Fibroblast of upper back skin (primary cell): ENCODE measurements at places on chromosomes 2 and 18.

- peak; percentile 16 for DNase-seq
Observed at GRCh38 chr18:67216846-67217245, 299.7 kb downstream of the DSEL start.

DNA sequence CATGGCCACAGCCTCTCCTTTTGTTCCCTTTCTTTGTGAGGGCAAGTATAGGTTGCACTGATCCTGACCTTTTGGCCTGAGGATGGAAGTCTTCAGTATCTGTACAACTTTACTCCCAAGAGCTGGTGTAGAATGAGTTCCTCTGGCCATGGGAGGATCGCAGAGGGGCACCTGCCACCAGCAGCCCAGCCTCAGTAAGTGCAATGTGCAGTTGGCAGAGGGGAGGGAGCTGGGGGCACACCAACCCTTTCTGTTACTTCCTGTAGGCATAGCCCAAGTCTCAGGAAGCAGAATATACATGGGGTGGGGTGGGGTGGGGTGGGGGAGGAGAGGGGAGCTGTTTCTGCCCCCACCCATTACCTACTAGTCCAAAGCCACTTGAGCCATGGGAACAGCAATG is 65.1 kb upstream of the AQP4 start:
- no peak for DNase-seq

GRCh38 chr2:36146765-36147164 is 208.8 kb upstream of the CRIM1 start:
- no peak for DNase-seq

DNA sequence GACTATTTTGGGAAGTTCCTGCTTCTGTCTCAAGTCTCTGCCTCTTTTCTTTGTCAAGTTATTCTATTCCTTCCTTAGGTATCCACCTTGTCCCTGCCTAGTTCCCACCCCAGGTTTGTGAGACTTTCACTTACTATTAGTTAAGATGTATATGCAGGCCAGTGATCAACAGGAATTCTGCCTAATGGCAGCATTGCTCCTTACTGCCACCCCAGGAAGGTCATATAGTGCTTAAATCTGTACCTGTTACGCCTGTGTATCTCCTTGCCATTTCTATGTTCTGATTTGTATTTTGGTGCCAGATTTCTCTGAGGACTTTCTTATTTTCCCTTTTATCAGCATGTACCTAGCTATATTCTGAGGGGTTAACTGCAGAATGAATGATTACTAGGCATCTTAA is 746.0 kb upstream of the TMEFF2 start:
- no peak for DNase-seq

GRCh38 chr2:170218456-170218855 is 40.5 kb downstream of the MYO3B start:
- no peak for DNase-seq

DNA sequence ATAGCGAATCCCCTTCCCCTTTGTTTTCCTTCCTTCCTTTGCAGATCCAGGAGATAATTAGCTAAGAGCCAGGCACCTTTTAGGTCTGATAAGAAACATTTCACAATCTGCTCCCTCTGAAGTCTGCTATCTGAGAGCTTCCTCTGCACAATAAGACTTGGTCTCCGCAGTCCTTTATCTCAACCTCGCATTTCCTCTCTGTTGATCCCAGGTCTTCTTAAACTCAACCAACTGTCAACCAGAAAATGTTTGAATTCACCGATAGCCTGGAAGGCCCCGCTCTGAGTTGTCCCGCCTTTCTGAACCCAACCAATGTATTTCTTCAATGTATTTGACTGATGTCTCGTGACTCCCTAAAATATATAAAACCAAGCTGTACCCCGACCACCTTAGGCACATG is 78.4 kb upstream of the CTDP1 start:
- DNase-seq, result no peak

DNA sequence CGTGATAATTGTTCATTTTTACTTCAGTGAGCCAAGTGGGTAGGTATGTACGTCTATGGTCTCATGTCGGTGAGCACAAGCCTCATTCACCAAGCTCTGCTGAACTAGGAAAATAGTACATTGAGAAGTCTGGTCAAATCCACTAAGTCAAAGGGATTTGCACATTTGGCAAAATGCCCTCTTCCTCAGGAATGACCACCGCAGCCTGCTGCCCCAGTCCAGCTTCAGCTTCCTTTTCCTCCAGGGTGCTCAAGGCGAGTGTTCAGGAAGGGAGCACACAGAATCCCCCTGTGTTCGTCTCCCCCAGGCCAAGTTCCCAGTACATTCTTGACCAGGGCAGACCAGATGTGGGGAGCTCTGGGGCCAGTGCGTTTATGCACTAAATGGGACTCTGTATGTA is 23.0 kb downstream of the TCF7L1 start:
- DNase-seq, result peak; percentile 80

DNA sequence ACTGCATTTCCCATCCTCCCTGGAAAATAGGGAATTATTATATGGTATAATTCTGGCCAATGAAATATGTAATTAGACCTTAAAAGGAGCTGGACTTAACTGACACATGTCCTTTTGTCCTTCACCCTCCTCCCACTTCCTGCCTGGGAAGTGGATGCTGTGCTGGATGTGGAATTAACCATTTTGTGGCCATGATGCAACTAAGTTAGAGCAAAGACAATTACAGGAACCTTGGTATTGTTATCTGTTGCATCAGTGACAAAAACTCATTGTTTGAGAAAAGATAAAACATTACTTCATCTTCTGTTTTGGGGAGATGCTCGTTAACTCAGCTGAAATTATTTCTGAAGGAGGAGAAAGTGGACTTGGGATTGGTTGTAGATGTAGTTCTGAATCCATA is 227.7 kb upstream of the BOD1L2 start:
- DNase-seq, result no peak

- DNase-seq, result peak; percentile 95
Observed at GRCh38 chr2:160612266-160612856, 118.8 kb upstream of the RBMS1 start.

GRCh38 chr2:203859030-203859789 is 8.4 kb upstream of the CTLA4 start:
- no peak for DNase-seq

DNA sequence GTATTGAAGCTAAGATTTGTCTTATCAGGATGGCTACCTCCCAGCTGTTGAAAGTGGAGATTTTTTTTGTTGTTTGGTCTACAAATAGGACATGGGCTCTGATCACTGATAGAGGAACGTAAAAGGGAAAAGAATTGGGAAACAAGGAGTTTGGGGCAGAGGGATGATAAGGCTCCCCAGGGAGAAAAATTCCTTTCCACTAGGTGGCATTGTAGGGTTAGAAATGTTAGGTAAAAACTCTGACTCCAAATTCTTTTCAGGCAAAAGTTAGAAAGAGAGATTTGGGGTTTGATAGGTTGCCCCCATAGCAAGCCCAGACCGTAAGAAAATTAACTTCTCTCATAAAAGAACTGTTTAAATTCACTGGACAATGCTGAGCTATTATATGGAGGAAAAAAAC is 19.8 kb downstream of the CMPK2 start:
- DNase-seq, result no peak

- DNase-seq, result no peak
Observed at GRCh38 chr2:135182190-135182589, 130.1 kb downstream of the RAB3GAP1 start.

- DNase-seq, result peak; percentile 41
Observed at GRCh38 chr2:176285321-176285720, 16.1 kb downstream of the MTX2 start.

- DNase-seq, result peak; percentile 39
Observed at GRCh38 chr2:21256006-21256405, 132.2 kb downstream of the TDRD15 start.

DNA sequence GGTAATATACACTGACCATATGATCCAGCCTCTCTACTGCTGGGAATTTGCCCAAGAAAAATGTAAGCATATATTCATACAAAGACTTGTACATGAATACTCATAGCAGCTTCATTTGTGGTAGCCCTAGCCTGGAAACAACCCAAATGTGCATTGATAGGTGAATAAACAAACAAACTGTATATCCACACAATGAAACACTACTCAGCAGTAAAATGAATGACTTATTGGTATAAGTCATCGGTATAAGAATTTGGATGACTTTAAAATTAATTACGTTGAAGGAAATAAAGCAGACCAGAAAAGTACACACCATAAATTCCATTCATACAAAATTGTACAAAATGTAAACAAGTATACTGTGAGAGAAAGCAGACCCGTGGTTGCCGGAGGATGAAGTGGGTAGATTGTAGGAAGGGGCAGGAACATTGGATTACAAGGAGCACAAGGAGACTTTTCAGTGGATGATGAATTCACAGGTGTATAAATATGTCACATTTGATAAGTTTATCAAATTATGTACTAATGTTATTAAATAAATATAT is 376.7 kb downstream of the TDRD15 start:
- DNase-seq, result no peak

DNA sequence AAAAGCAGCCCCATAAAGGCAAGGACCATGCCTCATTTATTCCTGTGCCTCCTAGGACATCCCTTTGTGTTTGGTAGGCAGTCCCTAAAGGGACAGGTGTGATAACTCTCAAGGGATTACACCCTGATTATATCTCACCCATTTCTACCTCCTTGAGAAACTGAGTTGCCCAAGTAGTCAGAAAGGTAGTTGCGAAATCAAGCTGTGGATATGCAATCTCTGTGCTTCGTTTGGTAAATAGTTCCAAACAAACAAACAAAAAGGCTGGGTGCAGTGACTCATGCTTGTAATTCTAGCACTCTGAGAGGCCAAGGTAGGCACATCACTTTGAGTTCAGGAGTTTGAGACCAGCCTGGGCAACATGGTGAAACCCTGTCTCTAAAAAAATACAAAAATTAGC is 100.2 kb upstream of the ARL5A start:
- no peak for DNase-seq

DNA sequence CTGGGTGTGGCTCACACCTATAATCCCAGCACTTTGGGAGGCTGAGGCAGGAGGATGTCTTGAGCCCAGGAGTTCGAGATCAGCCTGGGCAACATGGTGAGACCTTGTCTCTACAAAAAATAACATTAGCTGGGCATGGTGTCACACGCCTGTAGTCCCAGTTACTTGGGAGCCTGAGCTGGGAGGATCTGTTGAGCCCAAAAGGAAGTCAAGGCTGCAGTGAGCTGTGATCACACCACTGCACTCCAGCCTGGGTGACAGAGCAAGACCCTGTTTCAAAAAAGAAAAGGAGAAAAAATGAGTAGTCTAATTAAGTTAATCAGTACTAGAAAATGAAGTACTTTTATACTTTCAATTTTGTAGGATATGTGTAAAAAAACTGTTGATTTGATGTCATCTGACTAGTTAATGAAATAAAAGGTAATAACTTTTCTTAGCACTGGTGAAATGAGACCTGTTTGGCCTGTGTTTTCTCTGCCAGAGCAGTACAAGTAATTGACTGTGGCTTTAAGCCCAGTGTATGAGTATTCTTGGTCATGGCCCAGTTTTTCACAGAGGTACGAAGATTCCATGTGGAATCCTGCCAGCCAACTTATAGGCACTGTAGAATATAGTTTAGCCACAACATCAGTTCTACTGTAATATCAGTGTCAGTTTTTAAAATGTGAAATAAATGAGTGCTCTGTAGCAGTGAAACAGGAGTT is 35.8 kb downstream of the MFSD6 start:
- peak; percentile 82 for DNase-seq

GRCh38 chr18:26579941-26580618 is 31.7 kb upstream of the KCTD1 start:
- DNase-seq, result no peak

DNA sequence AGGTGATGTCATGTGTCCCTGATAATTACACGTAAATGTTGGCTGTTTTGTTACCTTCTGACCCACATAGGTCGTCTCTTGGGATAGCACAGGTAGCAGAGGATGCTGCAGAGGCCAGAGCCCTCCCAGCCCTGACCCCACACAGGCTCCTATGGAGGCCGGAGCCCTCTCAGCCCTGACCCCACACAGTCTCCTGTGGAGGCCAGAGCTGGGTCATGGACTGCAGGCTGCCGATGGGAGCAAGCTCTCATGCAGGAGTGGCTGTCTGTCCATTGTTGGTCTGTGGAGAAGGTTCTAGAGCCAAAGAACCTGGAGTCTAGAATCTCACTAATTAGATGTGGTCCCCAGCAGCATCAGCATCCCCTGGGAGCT is 155.5 kb downstream of the LDLRAD4 start:
- DNase-seq, result no peak

- no peak for DNase-seq
Observed at GRCh38 chr2:102356381-102356712, 751 bp downstream of the IL18R1 start.

DNA sequence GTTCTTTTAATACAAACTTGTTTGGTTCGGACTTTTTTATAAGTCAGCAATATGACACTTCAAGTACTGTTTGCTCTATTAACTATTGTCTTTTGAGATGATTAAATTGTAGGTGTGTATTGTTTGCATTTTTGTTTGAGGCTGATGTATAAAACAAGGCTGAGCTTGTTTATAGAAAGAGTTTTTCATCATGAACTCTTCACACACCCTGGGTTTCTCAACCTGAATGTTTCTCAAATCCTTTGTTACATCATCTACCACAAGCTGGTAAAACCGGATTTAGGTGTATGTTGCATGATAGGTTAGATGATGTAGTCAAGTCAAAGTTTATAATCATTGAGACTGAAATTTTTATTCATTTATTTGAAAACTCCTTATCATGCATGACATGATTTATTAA is 335.2 kb upstream of the LRATD1 start:
- DNase-seq, result no peak

DNA sequence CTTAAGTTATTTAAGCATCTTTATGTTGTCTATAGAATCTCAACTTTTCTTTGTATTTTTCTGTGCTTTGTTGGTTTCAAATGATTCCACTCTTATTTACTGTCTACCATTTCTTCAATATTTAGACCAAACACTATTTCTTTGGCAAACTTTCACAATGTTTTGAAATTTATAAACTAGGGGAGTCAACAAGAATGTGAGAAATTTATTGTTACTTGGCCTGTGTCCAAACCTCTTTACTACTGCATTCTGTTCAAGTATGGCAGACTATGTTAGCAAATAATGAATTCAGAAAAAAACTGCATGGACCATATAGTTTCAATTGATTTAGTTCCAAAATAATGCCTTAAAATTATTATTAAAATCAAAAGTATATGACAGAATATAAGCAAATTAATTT is 470.2 kb downstream of the FBXO15 start:
- no peak for DNase-seq

DNA sequence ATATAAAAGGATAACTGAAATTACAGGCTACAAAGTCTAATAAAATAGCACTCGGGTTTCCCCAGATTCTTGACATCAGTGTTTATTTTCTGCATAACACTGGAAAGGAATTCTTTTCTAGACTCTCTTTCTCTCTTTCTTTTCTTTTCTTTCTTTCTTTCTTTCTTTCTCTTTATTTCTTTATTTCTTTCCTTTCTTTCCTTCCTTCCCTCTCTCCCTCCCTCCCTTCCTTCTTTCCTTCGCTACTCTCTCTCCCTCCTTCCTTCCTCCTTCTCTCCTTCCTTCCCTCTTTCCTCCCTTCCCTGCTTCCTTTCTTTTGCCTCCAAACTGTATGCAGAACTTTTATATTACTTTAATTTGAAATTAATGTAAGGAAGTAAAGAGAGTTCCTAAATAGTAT is 64.5 kb upstream of the GPR45 start:
- DNase-seq, result no peak

- no peak for DNase-seq
Observed at GRCh38 chr2:64820901-64821300, 167.2 kb upstream of the SERTAD2 start.
